SK-N-SH treated with all-trans-retinoic acid at 6 μM for 48 hours (cell line): ENCODE measurements at places on chromosomes 5 and 9.
A peak's percentile ranks its signal among the peaks of the same experiment; 100 is the strongest.

DNA sequence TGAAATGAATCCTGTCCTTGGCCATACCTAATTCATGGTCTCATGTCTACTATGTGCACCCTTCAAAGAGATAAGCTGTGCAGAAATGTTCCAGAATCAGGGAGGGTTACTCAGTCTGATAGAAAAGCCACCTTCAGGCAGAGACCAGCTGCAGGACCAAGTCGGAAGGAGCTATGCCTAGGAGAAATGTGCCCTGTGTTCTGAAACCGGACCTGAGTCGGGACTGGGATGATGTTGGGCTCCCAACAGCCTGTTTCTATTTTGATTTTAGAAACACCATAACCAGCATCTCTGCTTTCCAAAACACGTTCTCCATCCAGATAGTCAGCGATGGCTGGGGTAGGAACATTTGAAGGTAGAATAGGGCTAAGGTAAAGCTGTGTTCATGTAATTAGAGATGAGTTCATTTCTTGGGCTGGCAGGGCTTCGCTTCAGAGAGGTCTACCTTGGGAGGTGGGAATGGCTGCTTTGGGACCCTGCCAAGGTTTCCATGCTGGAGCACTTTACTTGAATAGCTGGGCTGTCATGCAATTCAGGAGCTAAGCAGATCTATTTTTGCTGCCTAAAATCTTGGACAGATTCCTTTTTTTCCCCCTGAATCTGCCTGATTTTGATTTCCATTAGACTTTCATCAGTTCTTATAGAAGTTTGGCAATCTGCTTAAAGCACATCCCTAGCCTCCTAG is 2.8 kb downstream of the ADCY2 start:
- no peak for ATAC-seq

DNA sequence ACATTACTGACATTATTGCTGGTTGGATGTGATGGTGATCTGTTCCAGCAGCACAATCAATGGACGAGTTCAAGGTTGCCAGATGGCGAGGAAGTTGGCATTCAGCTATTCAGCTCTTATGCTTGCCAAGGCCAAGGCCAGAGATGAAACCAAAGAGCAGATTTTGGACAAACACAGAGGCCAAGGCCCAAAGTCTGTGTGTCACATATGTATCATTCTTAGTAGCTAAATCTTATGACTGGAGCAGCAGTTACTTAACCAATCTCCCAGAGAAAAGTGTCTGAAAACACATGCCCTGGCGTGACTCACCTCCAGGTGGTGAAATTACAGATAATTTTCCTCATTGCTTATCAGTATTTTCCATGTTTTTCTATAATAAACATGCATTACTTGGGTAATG is 189.0 kb upstream of the EGFLAM start:
- ATAC-seq: no peak

DNA sequence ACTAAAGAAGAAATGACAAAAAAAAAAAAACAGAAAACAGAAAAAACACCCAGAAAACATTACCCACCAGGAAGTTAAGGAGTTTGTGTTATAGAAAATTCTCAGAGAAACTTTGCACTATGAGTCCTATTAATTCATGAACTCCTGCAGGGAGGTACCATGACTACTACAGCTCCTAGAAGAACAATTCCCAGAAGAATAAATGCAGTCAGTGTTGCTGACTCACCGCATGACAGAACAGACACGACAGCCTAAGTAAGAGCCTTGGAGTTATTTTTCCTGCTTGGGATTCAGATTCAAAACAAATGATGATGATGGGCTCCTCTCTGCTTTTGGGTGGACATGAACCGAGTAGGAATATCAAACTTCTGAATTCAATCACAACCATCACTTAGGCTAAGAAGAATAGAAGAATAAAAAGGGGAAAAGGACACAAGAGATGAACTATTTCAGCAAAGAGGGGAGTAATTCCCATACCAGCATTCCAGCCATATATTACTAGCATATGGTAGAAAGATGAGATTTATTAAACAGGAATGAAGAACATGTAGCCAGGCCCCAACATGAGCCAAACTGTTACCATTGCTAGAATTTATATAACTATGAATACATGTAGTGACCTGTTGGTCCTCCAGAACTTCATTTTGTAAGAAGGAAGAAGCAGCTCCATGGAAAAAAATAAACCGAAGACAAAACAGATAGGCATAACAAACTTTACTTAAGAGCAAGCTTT is 209.6 kb upstream of the PDE4D start:
- ATAC-seq: peak; percentile 88

- peak; percentile 97 for ATAC-seq
These were observed 650.3 kb downstream of the CCDC171 start for GRCh38 chr9:16202914-16203728.

- ATAC-seq: no peak
These were observed 117.8 kb downstream of the MAST4 start for GRCh38 chr5:66713998-66714397.

GRCh38 chr9:133135146-133135745 is 14.2 kb upstream of the RALGDS start:
- peak; percentile 72 for ATAC-seq

- no peak; the same call in 2 of the 3 replicates for ATAC-seq
These were observed 196.7 kb upstream of the HAPLN1 start for GRCh38 chr5:83917261-83917908.

DNA sequence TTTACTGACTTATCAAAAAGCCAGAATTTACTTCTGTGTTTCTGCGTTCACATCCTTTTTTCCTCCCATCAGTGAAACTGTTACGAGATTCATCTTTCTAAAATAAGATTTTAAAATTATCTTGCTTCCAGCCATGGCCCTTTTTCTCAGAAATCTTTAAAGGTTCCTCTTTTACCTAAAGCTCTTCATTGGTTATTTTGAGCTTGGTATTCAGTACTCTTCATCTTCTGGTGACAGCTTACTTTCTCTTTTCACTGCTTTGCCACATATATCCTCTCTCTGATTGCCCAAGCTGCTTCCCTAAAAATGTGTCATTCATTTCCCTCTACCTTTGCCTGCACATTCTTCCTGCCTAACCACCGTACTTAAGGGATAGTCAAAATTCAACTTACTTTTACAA is 32.3 kb downstream of the TGFBR1 start:
- ATAC-seq: no peak

DNA sequence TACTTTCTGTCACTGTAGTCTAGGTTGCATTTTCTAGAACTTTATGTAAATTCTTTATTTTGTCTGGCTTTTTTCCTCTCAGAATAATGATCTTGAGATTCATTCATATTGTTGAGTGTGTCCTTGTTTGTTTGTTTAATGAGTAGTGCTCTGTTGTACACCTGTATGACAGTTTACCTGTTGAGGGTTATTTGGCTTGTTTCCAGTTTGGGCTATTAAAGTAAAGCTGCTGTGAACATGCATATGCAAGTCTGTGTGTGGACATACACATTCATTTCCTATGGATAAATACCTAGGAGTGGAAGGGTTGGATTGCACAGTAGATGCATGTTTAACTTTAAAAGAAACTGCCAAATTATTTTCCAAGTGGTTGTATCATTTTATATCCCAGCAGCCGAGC is 30.4 kb downstream of the MVB12B start:
- no peak for ATAC-seq

DNA sequence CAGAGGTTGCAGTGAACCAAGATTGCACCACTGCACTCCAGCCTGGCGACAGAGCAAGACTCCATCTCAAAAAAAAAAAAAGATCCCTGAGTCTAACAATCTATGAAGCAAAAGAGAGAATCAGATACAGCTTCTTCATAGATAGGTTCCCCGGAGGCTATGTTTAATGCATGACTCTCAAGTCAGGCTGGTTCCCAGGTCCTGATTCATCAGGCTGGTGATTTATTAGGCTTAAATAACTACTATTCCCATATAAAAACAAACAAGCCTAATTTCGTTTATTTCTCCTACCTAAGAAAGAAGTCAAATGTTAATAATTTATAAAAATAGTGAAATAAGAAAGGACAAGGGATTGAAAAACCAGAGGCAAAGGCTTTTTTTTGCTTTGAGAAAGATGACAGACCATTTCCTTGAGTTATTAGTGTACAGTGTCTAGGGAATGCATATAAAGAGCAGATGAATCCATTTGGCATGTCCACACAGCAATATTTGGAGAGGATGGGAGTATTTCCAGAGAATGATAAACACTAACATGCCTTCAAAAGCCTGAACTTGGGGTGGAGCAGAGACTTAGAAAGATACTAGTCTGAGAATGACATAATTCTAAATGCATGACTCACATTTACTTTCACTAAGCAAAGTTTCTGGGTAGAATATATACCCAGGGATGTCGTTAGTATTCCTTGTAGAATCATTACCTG is 115.3 kb downstream of the NREP start:
- peak; percentile 90 for ATAC-seq

DNA sequence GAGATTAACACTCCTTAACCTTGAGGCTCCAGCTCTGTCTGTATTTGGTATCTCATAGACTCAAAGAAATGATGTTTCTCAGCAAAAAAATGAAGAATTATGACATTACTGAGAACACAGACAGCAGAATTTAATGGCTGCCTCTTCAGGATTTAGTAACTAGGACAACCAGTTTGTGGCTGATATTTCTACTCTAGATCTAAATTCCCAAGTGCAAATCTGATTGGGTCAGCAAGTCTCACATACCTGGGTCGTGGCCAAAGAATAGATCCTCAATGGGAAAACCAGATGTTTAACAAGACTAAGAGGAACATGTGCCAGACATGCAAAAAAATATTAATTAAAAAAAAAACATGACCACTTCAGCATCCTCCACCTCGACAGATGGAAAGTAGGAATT is 608.9 kb downstream of the DTWD2 start:
- ATAC-seq: no peak

DNA sequence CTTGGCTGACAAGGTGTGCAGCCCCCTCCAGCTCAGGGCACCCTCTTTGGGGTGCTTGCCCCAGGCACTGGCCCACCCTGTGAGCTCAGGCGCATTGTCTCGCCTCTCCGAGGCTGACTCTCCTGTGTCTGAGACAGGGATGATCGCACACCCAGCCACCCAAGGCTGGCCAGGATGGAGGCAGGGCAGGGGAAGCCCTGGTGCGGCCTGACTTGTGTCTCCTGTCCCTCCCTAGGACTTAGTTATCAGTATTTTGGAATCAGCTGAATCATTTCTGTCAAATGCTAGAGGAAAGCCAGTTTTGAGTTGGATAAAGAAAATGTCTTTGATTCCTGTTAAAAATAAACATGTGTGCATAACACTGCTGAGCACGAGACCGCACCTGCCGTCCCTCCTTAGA is 2.5 kb upstream of the DBH start:
- no peak for ATAC-seq
